ENCODE measurements at places on chromosomes 2 and 18. TPM values are rescaled to one million over a fixed set of nuclear protein-coding genes. Genes with fewer than 3 reads are reported as not detected.

DNA sequence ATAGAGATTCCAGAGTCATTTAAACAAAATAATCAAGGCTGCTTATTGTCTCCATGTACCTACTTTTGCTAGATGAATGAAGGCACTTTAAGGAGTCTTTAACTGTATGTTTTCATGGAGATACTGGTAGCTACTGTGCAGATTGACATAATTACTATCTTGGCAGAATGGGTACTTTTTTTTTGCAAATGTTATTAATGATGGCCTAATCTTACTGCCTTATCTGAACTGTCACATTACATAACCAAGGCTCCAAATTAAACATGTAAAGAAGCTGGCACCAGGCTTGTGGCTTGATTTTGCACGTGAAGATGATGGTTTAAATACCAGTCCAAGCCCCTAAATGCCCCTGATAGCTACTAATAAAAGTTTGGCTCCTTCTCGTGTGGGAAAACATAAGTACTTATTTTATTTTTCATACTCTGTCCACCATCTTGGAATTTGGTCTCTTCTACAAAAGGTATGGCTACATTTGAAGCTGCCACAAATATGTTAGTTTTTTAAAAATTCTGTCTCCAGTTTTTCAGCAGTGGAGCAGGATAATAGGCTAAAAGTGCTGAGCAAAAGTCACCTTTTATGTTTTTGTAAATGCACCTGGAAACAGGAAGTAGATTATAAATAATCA is 4.1 kb downstream of the TRIB2 start:
- peaks cover 39% of the 10 kb centered on the region for H3K36me3 ChIP-seq
- no peak for DNase-seq

GRCh38 chr2:60463249-60463648 is 90.2 kb downstream of the BCL11A start:
- no peak overlapping the region for H3K27ac ChIP-seq
- H3K4me3 ChIP-seq = no peak overlapping the region
- no peak for DNase-seq
- peaks cover 54% of the 10 kb centered on the region for H3K36me3 ChIP-seq
- H3K27me3 ChIP-seq = no peaks in the 10 kb centered on the region

- no peaks in the 10 kb centered on the region for H3K36me3 ChIP-seq
- H3K27ac ChIP-seq = no peak overlapping the region
- no peak overlapping the region for H3K4me3 ChIP-seq
Measured at GRCh38 chr18:76686737-76687231, 135.6 kb upstream of the ZNF236 start.

- peak overlapping the region; percentile 83 for H3K4me3 ChIP-seq
- peak overlapping the region; percentile 84 for H3K27ac ChIP-seq
- DNase-seq = peak; percentile 66
- peaks cover 47% of the 10 kb centered on the region for H3K4me1 ChIP-seq
- H3K27me3 ChIP-seq = no peaks in the 10 kb centered on the region
Measured at GRCh38 chr2:55418512-55419232, 984 bp downstream of the CCDC88A start.

DNA sequence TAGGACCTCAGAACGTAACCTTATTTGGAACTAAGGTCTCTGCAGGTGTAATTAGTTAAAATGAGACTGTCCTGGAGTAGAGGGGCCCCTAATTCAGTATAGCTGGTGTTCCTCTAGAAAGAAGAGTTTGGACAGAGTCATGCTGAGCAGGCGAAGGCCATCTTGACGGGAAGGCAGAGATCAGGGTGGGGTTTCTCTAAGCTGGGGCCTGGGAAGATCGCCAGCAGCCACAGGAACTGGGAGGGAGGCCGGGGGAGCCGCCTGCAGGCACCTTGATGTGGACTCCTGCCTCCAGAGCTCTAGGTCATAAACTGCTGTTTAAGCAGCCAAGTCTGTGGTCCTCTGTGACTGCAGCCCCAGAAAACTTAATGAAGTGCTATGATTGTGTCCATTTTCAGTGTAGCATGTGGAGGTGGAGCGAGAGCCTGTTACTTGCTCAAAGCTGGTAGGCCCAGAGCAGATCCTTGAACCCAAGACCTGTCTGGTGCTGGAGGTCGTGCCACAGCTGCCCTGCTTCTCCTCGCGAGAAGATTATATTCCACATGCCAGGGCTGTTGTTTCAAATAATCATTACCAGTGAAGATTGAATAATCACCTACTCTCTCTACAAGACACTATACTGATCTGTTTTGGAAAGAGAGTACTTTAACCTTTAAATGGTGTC is 105.7 kb downstream of the TPO start:
- no peaks in the 10 kb centered on the region for H3K4me1 ChIP-seq
- H3K36me3 ChIP-seq = no peaks in the 10 kb centered on the region
- DNase-seq = no peak
- no peak overlapping the region for H3K4me3 ChIP-seq
- no peak overlapping the region for H3K27ac ChIP-seq

GRCh38 chr2:205864491-205864890 is 182.2 kb downstream of the NRP2 start:
- no peak overlapping the region for H3K4me3 ChIP-seq
- DNase-seq = no peak
- H3K27me3 ChIP-seq = 0 out of 2 replicates have a peak, but pooled peaks cover under 1% of the 10 kb centered on the region
- H3K36me3 ChIP-seq = no peaks in the 10 kb centered on the region
- H3K27ac ChIP-seq = no peak overlapping the region

- no peaks in the 10 kb centered on the region for H3K4me1 ChIP-seq
- no peak for DNase-seq
- H3K27me3 ChIP-seq = no peaks in the 10 kb centered on the region
- H3K4me3 ChIP-seq = no peak overlapping the region
- no peak overlapping the region for H3K27ac ChIP-seq
Measured at GRCh38 chr2:209640358-209640757, 131.3 kb upstream of the UNC80 start.

DNA sequence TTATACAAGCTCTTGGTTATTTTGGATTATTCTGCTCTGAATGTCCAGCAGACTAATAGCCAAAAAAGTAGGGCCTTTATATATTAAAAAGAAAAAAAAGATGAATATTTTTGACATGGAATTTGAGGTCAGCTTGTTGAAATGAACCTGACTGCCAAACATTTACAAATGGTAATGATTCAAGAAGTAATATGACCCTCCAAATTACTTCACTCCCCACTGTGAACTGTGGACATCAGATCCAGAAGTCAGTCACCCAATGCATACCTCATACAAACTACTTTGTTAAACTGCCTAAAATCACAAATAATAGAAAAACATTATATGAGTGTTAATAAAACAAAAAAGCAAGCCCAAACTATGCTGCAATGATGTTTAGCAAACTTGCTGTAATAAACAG is 10.0 kb downstream of the EPG5 start:
- peaks cover 22% of the 10 kb centered on the region for H3K36me3 ChIP-seq
- no peak overlapping the region for H3K4me3 ChIP-seq
- no peak overlapping the region for H3K27ac ChIP-seq
- H3K27me3 ChIP-seq = no peaks in the 10 kb centered on the region
- DNase-seq = no peak
- no peaks in the 10 kb centered on the region for H3K4me1 ChIP-seq

- H3K27ac ChIP-seq = no peak overlapping the region
- no peaks in the 10 kb centered on the region for H3K36me3 ChIP-seq
- H3K4me3 ChIP-seq = no peak overlapping the region
- peak; percentile 90 for DNase-seq
- no peaks in the 10 kb centered on the region for H3K27me3 ChIP-seq
- H3K4me1 ChIP-seq = peaks cover 5% of the 10 kb centered on the region
Measured at GRCh38 chr2:10835052-10835970, 22.7 kb upstream of the PDIA6 start.

DNA sequence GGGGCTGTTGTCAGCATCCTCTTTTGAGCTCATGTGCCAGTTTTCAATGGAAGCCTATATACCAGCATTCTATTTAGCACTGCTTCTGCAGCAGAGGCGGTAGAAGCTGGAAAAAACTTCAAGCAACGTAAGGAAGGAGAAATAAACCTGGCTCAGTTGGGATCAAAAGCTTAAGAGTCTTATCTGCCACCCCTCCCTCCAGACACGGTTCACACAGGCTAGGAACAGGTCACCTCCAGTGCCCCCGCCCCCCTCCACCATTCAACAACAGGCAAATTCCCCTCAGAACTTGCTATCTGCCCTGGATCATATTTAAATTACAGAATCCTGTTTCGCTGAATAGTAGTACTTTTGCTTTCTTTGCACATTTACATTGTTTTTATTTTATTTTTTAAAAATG is 384.8 kb upstream of the PKDCC start:
- no peak overlapping the region for H3K4me3 ChIP-seq
- H3K27me3 ChIP-seq = no peaks in the 10 kb centered on the region
- no peaks in the 10 kb centered on the region for H3K36me3 ChIP-seq
- no peak for DNase-seq
- no peak overlapping the region for H3K27ac ChIP-seq

DNA sequence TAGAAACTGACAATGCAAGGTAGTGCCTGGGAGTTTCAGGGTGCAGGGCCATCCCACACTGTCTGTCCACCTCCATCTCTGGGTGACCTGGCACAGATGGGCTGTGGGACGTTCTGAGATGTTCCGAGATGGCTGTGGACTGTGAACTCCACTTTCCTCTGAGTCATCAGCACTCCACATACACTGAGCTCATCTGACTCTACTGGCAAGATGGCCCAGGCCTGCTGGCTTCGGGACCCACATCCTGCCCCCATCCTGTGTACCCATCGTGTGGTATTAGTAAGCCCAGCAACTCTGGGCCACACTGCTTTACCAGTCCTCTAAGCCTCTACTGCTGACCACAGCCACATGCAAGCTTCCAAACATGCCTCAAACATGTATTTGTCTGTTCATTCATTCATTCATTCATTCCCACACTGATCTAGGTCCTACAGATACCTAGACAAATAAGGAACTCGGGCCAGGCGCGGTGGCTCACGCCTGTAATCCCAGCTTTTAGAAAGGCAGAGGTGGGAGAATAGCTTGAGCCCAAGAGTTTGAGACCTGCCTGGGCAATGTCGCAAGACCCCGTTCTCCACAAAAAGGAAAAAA is 124.8 kb upstream of the CXCR4 start:
- H3K27me3 ChIP-seq = no peaks in the 10 kb centered on the region
- no peaks in the 10 kb centered on the region for H3K36me3 ChIP-seq
- H3K27ac ChIP-seq = no peak overlapping the region
- no peak for DNase-seq
- H3K4me1 ChIP-seq = peaks cover 13% of the 10 kb centered on the region
- no peak overlapping the region for H3K4me3 ChIP-seq

GRCh38 chr2:146817613-146818012 is 1027.2 kb upstream of the ACVR2A start:
- no peak overlapping the region for H3K4me3 ChIP-seq
- H3K27ac ChIP-seq = no peak overlapping the region
- no peaks in the 10 kb centered on the region for H3K4me1 ChIP-seq
- H3K27me3 ChIP-seq = no peaks in the 10 kb centered on the region
- H3K36me3 ChIP-seq = no peaks in the 10 kb centered on the region

DNA sequence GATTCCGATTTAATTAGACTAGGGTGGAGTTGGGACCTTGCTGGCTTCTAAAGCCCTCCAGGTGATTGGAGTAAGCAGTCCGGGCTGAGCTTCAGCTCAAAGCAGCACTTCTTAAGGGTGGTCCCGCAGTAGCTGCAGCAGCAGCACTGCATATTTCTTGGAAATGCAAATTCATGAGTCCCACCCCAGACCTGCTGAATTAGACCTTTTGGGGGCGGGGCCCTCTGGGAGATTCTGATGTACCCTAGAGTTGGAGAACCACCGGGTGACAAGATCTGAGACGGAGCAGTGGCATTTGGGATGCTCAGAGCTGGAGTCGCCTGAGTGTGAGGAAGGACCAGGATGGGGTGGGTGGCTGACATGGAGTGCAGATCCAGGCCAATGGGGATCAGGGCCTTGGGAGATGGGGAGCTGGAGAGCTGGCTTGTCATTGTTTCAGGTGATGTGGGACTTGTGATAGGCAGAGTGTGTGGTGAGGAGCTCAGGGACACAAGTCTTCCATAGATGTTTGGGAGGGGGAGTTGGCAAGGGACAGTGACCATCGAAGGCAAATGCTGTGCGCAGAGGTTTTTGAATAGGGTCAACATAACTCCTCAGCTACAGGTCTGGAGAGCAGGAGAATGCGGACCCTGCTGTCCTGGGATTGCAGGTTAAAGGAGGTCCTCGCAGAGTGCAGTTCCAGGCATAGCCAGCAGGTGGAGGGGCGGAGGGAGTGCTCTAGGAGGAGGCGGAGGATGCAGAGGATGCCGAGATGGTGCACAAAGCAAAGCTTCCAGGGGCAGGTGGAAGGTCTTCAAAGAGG is 130.9 kb upstream of the RAB12 start:
- peak; percentile 90 for DNase-seq
- H3K36me3 ChIP-seq = no peaks in the 10 kb centered on the region
- no peak overlapping the region for H3K4me3 ChIP-seq
- H3K27ac ChIP-seq = no peak overlapping the region

DNA sequence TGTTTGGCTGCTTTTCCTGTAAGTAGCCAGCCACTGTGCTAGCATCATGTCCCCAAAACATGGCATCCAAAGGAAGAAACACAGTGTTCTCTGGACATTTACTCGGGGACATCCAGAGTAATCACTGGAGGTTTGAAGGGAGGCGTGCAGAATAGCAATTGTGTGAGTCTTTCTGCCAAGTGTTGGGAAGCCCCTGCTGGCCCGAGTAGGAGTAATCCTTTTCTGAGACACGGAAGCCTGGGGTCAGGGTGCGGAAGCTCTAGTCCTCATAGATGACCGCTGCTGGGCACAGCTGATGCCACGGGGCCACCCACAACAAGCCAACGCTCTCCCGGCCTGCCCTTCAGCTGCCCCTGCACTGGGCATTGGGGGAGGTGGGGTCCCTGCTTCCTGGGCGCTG is 24.8 kb upstream of the HDAC4 start:
- H3K4me1 ChIP-seq = no peaks in the 10 kb centered on the region
- no peak overlapping the region for H3K27ac ChIP-seq
- H3K36me3 ChIP-seq = no peaks in the 10 kb centered on the region
- H3K4me3 ChIP-seq = no peak overlapping the region
- DNase-seq = no peak

DNA sequence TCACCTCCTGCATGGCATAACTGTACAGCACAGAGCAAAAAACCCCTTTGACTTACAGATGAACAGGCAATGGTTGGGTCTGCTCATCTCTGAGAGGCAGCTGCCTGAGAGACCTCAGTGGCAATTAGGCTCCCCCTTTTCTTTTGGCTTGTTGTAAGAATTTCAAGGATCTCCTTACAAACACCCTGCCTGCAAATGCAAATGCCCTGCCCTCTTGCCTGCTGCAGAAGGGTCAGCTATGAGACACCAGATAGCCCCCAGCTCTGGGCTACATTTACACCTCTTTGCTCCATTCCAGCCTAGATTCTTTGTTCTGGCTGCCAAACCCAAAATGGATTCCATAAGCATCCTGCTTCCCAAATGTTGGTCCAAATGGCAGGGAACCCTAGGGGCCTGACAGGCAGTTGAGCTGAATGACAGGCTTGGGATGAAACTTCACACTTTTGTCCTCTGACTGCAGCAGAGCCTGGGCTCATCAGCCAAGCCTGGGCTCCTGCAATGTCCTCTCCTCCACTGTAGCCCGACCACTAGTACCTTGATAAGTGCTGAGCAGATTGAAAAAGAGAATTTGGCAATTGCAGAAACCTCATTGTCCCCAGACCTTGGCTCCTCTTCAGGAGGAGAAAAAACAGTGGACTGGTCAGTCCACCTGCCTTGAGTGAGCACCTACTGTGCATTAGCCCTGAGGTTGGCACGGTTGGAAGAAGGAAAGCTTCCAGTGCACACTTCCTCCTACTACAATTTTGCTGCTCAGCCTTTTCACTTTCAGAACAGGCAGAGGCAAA is 678.3 kb downstream of the BCL11A start:
- no peaks in the 10 kb centered on the region for H3K4me1 ChIP-seq
- no peak overlapping the region for H3K4me3 ChIP-seq
- no peaks in the 10 kb centered on the region for H3K27me3 ChIP-seq
- H3K36me3 ChIP-seq = no peaks in the 10 kb centered on the region

GRCh38 chr2:64586883-64587481 is 62.9 kb downstream of the AFTPH start:
- H3K27me3 ChIP-seq = no peaks in the 10 kb centered on the region
- peak overlapping the region; percentile 32 for H3K27ac ChIP-seq
- peaks cover 70% of the 10 kb centered on the region for H3K36me3 ChIP-seq
- no peak overlapping the region for H3K4me3 ChIP-seq

Gene EMILIN2
- 2.3 TPM for total RNA-seq

Gene GYPC
- total RNA-seq = 156 TPM

Gene CRYBA2
- not detected for total RNA-seq

Gene RNU2-63P
- not detected for total RNA-seq

All from Karpas-422 (cell line).